Activated naive CD4-positive, alpha-beta T cell (primary cell): ENCODE measurements at places on chromosomes 5 and 9.
A peak's percentile ranks its signal among the peaks of the same experiment; 100 is the strongest.

GRCh38 chr5:74173241-74173640, 467.3 kb downstream of the ENC1 start:
- DNase-seq = no peak

DNA sequence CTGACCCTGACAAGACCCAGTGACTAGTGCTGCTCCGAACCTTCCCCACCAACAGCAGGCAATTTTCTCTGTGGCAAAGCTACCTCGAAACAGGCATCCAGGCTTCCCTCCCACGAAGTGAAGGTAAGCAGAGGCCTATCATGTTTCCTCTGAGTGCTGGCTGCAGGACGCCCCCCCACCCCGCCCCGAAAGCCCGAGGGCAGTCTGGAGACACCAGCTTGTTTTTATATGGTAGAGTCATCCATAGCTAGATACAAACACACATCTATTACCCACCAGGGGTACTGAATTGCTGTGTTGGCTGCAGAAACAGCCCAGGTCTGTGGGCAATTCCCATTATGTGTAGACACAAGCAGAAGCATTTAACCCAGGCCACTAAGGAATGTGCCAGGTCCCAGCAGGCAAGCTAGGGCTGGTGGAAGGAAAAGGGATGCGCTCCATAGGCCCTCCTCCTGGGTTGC, 40.4 kb downstream of the LIX1 start:
- no peak for DNase-seq

DNA sequence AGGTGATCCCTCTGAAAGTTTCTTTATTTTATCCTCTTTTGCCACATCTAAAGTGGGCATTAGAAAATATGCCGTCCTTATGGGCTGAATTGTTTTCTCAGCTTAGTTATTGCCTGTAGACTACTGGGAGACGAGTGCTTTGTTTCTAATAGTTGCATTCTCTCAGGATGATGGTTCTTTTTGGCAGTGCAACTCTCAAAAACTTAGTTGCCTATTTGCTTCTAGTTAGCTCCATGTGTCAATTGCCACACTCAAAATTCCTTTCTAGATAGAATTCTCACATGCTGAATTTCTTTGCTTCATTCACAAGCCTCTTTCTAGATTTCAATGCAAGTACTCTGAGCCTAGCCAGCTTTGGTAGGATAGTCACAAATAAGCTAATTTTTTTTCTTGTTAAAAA, 155.5 kb downstream of the FGF10 start:
- no peak for DNase-seq

GRCh38 chr9:113879318-113879717, 3.2 kb downstream of the ZNF618 start:
- DNase-seq = no peak

GRCh38 chr5:3392306-3392939, 203.2 kb upstream of the IRX1 start:
- DNase-seq = no peak

DNA sequence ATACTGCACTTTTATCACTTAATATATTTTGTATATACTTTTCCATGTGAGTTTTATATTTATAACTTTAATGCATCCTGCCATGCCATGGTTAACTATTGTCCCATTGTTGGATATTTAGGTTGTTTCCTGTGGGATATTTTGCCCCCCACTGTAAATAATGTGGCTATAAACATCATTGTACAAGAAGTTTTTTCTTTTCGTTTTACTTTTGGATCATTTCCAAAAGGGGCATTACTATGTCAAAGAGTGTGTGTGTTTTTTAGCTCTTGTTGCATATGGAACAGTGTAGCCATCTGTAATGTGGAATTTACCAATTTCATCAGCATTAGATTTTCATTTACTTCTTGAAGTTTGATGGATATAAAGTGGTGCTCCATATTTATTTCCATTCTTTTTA, 13.3 kb downstream of the ITGA2 start:
- no peak for DNase-seq

GRCh38 chr9:134634176-134634575, 7.4 kb upstream of the COL5A1 start:
- no peak for DNase-seq

DNA sequence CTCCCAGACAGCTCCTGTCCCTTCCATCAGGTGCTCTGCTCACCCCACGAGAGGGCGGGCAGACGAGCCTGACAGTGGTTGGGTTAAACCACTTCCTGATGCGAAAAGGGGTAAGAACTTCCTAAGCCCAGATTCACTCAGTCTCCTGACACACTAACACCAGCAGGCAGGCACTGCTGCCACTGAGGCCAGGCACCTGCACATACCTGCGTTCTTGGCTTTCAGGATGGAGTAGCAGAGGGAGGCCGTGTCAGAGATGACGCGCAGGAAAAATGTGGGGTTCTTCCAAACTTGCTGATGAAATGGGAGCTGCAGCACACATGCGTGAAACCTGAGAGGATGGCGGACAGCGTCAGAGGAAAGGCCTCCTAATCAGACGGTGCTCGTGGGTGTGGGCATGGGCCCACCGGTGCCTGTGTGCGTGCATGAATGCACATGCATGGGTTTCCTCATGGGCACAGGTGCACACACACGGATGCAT, 29.9 kb downstream of the SLC6A18 start:
- no peak for DNase-seq

- no peak for DNase-seq
Observed at GRCh38 chr9:125343518-125344275, 82.1 kb downstream of the GAPVD1 start.

DNA sequence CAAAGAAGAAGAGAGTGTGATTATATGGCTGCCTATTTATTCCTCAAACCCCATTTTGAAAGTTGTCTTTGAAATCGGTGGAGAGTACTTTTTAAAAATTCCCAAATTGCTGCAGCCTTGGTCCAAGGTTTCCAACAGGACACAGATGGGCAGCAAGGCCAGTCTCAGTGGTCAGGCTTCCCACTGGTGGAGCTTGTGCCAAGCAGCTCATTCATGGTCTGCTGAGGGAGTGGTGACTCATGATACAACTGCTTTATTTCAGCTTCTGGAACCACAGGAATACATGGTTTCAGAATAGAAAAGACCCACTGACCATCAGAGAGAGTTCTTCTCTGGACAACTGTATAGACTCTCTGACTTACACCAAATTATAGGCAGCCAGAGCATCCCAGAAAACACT, 673.1 kb upstream of the KLF4 start:
- DNase-seq = no peak

GRCh38 chr9:108117795-108118194, 628.2 kb upstream of the KLF4 start:
- DNase-seq = no peak

GRCh38 chr5:372996-373709, 51.6 kb downstream of the AHRR start:
- no peak for DNase-seq

DNA sequence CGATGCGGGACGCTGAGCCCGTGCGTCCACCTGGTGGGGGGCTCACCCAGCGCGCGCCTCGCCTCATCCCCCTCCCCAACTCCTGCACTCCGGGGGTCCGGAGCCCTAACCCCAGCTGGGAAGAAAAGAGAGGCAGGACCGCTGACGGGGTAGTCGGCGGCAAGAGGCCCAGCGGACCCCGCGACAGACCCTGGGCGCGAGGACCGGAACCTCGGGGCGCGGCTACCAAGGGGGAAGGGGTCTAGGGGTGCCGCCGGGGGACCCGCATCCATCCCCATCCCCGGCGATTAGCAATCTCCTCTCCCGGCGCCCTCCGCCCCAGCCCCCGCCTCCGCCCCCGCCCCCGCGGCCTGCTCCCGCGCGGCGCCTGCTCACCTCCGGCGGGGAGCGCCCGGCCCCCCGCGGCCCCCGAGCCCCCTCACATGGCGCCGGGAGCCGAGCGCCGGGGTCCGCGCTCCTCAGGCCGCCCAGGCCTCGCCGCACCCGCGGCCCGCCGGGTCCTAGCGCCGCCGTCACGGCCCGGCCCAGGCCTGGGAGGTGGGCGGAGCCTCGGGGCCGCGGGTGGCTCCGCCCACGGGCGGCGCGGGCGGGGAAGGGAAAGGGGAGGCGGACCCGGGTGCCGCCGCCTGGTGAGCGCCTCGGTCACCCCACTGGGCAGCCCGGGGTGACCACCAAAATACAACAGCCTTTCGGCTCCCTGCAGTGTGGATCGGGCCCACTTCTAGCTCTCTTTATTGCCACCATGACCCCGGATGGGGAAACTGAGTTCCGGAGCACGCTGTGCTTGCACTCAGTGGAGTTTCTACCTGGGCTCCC, at the start of gene ST6GALNAC6:
TSS of gene ST6GALNAC6 (minus strand) at position 476 of the 816 bp plus-strand sequence. CDS start 1,622 bp downstream, outside the sequence.
- peak; percentile 40 for DNase-seq
